ENCODE measurements at places on chromosomes 2 and 18.

DNA sequence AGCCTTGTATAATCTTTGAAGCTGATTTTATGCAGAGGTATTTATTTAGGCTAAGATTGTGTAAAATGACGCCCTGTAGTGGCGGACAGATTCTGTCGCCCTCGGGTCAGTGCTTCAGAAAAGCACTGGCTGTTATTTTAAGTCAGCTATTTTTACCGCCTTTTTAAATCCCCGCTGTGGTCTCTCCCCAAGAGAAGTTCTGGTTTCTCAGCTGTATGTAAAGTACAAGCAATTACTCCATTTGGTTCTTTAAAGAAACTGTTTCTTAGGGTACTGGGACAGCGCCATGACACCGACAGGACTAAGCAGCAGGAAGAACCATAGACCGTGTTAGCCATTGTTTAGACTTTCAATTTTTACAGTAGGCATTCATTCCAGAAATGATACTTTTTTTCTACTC lies 65.0 kb downstream of the UGGT1 start:
- DNase-seq, result no peak

- DNase-seq, result no peak
Observed at GRCh38 chr2:226190479-226191252, 609.0 kb downstream of the IRS1 start.

GRCh38 chr2:190540048-190540447 lies 5.5 kb upstream of the NEMP2 start:
- no peak for DNase-seq

DNA sequence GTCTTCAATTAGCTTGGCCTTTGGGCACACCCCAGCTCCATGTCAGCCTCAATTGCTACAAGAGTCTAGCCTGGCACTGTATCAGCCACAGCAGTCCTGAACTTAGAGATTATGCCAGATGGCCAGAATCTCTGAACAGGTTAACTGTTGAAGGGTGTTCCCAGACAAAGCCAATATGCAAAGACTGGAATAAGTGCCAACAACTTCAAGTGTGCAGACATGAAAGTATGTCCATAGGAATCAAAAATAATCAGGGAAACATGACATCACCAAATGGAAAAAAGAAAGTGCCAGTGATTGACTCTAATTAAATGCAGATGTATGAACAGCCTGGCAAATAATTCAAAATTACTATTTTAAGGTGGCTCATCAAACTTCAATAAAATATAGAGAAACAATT lies 98.5 kb upstream of the DOCK10 start:
- DNase-seq, result no peak

DNA sequence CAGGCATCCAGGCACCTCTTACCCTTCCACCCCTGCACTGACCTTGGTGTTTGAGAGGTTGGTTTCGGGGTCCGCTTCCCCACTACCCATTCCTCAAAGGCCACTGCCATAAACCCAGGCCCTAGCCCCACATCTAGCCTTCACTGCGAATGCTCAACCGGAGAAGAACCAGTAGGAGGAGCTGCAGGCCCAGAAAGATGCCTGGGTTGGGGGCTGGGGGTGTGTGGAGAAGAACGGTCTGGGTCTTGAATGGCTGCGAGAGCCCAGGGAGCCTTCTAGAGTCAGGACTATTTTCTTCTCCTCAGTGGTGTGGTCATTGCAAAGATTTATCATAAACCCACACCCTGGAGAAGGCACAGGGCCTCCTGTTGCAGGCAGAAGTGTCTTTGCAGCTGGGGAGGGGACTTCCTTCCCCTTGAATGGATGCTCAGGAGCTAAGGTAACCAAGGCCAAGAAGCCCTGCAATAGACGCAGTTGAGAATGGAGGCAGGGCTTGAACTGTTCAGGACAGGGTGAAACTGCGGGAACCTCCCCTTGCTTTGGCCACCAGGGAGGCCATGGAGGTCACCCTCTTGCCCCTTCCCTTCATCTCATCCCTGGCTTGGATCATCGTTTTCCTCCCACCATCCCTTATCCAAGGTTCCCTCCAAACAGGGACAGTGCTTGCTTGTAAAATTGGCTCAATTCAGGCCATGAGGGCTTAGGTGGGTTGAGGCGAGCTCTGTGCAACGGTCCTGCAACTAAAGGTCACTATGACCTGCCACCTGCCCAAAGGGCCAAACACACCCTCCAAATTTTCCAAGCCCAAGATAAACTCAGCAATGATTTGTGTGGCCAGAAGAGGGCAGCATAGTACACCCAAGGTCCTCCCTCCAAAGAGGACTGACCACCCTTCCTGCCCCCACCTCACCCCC lies 20.9 kb downstream of the THNSL2 start:
- peak; percentile 17 for DNase-seq

DNA sequence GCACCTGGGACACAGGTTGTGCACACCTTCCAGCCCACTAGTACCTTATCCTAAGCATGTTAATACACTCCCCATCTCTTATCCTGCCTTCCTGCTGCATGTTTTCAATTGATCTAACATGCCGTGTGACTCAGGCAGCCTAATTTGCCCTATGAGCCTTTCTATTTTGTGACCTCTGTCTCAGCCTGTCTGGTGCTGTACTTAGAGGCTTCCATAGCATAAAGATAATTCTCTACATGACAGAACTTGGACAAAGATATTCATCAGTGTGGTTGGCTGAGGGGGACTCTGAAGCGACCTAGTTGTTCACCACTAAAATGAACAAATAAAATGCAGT lies 8.6 kb upstream of the TMEM37 start:
- DNase-seq, result no peak

- DNase-seq, result no peak
Observed at GRCh38 chr2:205684871-205685313, 2.6 kb downstream of the NRP2 start.

DNA sequence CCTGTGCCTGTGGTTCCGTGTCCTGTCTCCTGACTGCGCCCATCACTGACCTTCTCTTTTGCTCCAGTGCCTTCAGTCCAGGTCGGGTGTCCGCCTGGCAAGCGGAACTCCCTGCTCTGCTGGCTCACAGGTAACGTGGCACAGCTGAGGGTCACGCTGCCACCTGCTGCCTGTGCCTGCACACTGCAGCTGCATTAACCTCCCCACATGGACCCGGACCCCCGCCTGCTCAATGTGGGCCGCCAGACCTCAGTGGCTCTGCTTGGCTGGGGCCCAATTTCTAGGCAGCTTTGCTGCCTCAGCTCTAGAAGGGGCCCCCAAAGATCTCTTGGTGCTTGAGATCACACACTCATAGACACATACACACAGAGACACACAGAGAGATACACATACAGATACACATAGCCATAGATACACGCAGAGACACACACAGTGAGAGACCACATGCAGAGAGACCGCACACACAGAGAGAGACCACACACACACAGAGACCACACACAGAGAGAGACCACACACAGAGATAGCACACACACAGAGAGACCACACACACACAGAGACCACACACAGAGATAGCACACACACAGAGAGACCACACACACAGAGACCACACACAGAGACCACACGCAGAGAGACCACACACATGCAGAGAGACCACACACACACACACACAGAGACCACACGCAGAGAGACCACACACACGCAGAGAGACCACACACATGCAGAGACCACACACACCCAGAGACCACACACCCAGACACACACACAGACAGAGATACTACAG lies 14.9 kb upstream of the CNNM3 start:
- DNase-seq, result peak; percentile 37

DNA sequence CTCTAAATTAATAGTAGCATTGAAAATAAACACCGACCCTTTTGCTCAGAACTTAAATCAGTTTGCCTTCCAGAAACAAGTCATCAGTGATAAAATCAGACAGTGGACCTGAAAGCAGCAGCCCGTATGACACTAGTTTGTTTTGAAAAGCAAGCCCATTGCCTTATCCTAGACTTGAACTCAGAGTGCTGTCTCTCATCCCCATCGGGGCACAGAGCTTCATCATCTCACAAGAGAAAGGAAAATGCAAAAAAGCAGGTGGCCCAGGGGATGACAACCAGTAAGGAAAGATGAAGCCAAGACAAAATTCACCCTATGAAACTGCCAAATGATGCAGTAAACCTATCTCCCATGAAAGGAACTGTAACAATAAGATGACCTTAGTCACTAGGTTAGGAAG lies 71.2 kb downstream of the CERKL start:
- no peak for DNase-seq

DNA sequence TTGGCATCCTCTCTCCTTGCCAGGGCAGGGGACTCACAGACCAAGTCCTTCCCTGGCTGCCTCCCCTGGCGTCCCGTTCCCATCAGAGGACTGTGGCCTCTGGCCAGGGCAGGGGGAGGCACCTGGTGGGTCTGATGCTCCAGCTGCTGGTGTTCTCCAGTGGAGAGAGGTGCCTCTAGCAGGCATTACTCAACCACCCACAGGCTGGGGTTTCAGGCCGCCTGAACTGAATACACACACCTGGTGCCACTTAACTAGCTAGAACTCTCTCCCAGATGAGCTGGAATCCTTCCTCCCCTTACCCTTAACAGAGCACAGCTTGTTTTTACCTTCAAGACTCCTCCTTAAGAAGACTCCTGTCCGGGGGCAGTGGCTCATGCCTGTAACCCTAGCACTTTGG lies 37.7 kb upstream of the CNGA3 start:
- no peak for DNase-seq

DNA sequence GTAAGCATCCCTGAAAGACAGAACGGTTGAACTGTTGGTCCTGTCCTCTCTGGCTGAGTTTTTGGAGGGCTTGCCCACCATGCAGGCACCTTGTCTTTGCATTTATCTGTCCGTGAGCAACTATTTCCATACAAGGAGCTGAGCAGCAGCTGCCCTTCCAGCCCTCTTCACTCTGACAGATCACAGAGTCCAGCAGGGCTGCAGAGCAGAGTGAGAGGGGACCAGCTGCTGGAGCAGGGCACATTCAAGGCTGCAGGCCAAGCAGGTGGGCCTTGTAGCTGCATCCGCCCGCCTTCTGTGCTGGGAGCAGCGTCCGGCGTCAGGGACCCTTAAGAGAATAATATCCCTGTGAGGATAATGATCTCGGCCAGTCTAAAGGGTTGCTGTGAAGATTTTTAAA lies 9.5 kb downstream of the SMYD1 start:
- DNase-seq, result no peak

GRCh38 chr2:158457092-158457825 lies 507 bp downstream of the PKP4 start:
- peak; percentile 50 for DNase-seq

DNA sequence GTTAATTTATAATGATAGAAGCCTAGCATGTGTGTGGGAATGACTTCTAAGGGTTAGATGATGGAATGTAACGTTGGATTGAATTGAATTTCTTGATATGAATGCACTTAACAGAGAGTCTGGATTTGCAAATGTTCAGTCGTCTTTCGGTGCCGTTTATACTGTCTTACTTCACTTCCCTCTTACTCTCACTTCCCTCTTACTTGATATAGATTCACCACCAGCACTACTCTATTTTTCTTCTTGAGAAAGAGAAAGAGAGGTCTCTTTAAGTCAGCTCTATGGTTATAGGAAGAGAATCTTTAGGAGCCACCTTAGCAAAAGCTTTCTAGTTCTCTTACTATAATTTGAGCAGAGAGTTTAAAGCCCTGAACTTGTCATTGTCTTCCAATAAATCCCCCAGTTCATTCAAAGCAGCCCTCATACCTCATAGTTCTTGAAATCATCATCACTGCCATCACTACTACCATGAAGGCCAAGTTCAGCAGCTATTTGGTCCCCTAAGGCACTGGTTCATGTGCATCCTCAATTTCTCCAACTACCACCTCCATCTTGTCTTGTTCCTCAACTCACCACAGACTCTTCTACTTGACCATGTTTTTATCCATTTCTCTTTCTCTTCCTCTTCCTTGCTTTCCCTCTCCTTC lies 501.7 kb upstream of the TCF4 start:
- DNase-seq, result no peak

GRCh38 chr2:209609531-209609930 lies 162.1 kb upstream of the UNC80 start:
- DNase-seq, result no peak

DNA sequence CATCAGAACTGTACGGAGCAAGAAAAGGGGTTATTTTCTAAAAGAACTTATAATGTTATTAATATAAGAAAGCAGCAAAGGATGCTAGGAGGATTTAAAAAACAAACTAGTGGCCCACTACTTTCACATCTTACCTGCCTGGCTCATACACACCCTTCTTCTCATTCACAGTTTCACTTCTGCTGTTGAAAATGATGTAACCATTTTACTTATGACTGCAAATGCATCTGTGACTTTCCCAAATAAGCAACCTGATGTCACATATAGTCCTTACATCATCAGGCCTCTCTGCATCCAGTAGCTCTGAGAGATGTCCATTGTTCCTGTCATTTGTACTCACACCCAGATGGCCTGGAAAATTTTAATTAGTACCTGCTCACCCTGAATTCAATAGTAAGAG lies 101.8 kb upstream of the MYO3B start:
- no peak for DNase-seq

DNA sequence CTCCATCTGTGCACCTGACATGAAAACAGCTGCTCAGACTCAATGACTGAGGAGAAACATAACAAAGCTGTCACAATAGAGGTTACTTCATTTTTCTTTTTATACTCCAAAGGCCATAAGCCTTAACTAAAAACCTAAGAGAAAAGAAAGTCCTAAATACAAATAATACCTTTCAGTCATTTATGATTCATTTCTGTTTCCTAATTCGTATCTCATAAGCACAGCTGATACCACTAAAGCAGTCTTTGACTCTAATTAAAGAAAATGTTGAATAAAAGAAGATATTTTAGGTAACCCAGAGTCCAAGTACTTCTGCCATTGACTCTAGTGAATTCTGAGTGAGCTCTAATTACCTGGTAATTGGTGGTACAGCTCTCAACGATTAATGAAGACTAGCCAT lies 20.6 kb downstream of the NEMP2 start:
- DNase-seq, result no peak

GRCh38 chr2:127320586-127321275 lies 26.8 kb upstream of the ERCC3 start:
- no peak for DNase-seq

Data from kidney glomerular epithelial cell (primary cell).